GM06990 (cell line): ENCODE measurements at places on chromosomes 1 and 21.
A peak's percentile ranks its signal among the peaks of the same experiment; 100 is the strongest.

DNA sequence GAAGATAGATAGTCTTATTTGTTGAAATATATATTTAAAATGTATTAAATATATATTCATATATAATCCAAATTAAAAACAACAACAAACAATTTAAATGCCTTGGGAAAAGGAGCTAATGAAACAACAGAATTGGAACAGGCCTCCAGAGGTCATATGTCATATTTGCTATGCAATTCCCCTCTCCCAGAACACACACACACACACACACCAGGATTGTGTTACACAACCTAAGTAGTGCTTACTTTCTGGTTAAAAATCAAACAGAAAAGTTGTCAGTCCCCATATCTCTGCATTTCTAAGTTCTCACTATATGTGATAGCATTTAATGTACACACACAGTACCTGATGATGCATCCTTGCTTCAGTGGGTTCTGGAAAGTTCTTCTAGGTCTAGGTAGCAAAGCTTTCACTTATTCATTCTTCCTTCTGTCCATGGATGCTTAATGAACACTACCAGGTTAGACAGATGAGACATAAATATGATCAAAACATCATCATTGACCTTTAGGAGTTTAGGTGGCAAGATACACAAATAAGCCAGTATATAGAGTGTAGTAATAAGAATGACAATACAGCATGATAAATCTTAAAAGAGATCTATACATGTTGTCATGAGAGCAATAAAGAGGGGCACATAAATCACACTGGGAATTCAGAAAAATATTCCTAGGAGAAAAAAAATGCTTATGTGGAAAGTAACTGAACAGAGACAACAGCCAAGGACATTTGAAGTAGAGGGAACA lies 662.8 kb downstream of the PTPRC start:
- no peak for DNase-seq

DNA sequence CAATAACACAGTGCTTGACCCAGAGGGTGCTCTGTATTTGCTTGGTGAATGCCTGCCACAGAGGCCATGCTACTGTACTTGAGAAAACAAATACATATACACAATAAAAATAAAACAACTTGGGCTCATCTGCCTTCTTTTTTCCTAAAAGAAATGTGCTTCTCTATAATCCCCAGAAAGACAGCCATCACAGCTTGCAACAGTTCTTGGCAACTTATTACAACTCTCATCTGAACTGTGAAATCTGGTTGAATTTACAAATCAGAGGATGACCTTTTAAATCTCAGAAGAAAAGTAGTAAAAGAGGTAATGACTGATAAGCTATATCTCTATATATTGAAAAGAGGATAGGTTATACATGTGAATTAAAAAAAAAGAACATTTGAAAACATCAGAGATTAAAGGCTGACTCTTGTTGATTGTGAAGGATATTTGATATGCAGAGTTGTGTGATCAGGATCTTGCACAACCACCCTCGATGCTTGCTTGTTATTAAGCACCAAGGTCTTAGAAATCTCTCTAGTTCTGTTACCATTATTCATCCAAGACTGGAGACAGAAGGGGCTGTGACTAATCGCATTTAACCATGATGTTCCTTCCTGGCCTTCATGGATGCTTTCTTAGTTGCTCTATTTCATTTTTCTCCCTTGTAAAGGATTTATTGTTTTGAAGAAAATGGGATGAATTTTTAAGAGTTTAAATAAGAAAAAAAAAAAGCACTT lies 213.4 kb downstream of the APP start:
- no peak for DNase-seq

DNA sequence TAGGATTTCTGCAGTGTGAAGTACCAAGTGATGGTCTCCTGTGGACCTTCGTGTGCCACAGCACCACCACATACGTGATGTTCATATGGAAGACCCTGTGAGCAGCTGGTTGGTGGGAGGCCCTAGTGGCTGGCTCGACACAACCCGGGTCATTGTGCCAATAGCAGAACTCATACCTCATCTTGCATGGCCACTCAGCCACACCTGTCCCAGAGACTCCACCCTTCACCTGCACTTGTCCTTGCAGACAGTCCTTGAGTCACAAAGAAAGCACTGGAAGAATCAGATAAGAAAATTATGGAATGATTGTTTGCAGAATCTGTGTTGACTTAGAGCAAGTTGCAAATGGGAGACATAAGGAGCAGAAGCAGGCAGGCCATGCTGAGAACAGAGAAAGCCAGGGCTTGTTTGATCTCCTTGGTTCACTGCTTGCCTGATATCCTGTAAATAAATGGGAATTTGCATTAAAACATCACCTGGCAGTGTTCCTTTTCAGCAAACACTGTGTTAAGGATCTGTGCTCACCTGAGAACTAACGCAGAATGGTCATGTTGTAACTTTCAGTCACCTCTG lies 307.7 kb downstream of the SIPA1L2 start:
- DNase-seq = no peak

GRCh38 chr1:210233495-210234328 lies 1.1 kb downstream of the SERTAD4 start:
- no peak for DNase-seq

GRCh38 chr1:212235857-212236256 lies 49.4 kb upstream of the PPP2R5A start:
- DNase-seq = no peak

- DNase-seq = no peak
Measured at GRCh38 chr1:34129630-34130029, 35.4 kb downstream of the CSMD2 start.

DNA sequence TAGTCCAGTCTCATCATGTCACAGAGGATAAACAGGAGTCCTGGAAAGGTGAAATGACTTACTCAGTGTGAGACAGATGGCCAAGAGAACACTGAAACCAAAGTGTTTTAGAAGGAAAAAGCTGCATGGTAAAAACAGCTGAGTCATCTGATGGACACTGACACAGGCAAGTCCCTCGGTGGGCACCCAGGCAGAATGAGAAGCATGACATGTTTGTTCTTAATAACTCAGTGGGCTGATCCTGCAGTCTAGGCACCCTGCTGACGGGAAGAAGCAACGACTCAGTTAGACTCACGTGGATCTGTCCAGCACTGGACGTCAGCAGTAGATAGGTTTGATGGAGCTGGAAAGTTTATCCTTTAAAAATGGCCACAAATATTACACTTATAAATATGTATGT lies 116.9 kb downstream of the RGS7 start:
- DNase-seq = no peak

DNA sequence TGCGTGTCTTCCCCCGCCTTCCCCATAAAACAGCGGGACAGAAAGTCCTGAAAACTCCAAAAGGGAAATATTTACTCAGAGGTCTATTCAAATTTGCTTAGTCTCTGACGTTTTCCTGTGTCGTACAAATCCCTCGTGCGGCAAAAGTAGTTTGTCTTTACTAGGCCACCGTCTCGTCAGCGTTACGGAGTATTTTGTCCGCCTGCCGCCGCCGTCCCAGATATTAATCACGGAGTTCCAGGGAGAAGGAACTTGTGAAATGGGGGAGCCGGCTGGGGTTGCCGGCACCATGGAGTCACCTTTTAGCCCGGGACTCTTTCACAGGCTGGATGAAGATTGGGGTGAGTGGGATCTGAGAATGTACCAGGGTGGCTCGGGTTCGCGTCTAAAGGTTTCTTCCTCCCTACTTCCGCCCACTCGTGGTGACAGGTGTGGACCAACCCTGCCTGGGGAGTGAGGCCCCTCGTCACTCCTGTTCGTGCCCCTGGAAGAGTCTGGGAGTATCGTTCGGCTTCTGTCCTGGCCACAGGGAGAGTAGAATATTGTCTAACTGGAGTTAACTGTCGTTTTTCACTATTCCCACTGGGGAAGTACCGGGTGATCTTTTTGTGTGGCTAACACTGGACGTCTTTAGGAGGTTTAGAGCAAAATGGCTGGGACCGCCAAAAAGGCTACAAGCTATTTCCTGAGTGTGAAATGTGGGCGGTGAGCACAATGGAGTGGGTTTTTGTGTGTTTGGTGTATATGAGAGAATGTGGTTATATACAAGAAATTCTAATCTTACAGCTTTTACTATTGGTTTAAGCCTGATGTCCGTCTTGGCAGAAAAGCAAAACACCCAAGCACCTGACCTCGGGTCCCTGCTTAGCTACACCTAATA lies at the start of gene ATF6:
Gene ATF6 (plus strand): TSS at position 219 of the 880 bp plus-strand sequence. CDS start 41 bp downstream, at position 260.
- DNase-seq = peak; percentile 85

- no peak for DNase-seq
Measured at GRCh38 chr1:160401487-160401805, 1.1 kb downstream of the VANGL2 start.

DNA sequence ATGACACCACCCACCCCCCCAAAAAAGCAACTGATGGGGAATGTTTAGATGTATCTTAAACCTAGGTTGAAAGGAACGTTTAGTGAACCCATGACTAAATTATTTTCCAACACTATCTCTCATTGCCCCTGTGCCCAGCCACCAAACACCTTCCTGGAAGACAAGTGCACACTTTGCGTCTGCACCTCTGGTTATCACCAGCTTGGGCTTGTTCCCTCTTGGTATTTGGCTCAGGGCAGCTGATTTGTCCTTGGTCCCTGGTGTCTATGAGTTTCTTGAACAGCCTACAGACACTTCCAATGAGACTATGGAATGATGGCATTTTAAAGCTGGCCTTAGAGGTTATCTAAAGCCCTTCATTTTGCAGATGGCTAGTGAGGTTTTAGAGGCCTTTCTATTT lies 15.5 kb upstream of the RIMKLA start:
- no peak for DNase-seq

DNA sequence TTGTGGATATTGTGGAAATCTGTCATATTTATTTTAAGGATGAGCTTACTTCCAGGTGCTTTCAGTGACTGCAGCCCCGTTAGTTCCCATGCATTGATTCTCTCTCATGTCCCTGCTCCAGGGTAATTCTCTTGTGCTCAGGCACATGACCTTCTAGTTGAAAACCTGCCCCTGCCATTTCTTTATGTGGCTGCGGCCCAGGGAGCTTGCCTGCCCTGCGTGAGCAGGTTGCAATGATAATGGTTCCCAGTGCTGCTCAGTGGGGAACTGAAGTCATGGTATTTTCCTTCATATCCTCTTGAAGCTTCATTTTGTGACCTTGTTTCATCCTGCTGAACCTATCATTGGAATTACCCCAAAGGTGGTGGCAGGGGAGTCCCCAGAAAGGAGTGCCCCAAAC lies 229.8 kb downstream of the DISC1 start:
- no peak for DNase-seq

- no peak for DNase-seq
Measured at GRCh38 chr1:214581785-214582184, 21.2 kb upstream of the CENPF start.

DNA sequence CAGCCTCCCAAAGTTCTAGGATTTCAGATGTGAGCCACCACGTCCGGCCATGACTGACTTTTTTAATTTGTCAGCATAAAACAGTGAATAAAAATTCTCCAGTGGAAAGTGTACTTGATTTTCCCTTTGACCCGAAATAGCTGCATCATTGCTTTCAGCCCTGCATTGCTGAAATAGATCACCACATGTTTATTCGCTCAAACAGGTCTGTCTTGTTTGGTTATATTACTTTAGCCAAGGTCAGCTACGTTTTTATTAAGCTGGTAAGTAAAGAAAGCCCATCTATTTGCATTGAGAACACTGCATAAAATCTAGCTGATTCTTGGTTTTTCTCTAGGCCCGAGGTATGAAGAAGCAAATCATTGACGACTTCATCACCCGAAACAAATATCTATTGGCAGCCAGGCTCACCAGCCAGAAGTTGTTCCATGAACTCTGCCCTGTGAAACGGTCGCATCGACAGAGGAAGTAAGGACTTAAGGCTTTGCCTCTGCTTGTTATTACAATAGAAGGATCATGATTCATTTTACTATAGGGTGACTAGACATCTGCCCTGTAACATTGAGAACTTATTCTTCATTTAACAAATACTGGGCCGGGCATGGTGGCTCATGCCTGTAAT lies 25.6 kb downstream of the AGMAT start:
- no peak for DNase-seq

DNA sequence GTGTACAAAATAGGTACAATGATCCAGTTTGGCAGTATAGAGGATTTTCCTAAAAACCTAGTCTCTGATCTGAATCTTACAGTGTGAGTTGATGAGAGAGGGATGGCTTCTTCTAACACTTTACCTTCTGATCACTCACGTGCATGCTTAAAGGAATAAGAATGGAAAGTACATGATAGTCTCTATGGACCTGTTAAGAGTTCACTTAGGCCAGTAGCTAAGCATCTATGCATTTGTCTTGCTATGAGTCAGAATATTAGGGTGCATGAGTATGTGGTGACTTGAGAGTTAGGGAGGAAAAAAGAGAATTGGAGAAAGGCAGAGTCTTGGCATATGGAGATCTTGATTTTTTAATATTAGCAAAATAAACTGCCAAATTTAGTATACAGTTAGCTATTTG lies 206.3 kb downstream of the COL11A1 start:
- no peak for DNase-seq

DNA sequence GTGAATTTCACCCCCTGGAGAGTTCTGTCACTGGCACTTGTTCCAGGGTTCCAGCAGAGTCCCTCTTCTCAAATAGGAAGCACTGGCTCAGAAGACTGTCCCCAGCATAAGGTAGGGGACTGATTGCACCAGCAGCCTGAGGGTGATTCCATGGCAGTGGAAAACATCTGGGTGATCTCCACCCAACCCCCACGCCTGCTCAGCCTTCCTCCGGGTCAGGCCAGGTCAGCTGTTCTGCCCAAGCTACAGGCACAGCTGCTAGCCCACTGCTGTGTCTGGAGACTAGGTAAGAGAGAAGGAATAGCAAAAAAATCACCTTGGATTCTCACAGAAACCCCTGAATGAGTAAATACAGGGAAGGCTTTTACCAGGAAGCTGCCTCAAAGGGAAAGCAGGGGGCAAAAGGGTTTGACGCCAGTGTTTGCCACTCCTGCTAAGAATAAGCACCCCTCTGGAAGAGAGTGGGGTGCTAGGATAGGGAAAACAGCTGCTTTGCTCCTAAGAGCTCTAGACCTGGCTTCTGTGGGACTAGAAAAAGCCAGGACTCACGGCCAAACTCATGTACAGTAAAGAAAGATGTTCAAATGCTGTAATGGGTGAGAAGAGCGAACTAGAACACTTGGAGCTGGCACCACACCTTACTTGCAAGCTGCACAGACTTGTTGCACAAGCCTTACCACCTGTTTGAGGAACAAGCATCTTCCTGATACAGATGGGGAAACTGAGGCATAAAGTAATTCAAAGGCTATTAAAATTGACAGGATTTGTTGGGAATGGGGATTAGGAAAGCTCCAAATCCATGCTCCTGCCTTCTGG lies 1.0 kb upstream of the DENND2D start:
- no peak for DNase-seq

- DNase-seq = no peak
Measured at GRCh38 chr1:245881767-245882391, 625.2 kb downstream of the SMYD3 start.

DNA sequence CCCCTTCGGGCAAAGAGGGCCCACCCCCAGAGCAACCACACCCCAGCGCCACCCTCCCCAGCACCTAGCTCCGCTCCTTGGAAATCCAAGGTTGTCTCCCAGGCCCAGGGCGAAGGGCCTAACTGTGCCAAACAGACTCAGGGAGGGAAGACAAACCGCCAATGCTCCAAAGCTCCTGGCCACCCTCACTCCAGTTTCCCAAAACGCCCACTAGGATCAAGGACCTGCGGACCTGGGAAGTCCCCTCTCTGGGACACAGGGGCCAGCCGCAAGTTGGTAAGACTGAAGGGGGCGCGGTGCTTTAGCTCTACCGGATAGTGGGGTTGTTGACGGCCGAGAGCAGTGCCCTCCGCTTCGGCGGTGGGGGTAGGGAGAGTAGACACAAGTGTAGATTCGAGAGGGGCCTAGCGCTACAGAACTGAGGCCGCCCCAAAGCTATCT lies 581 bp downstream of the IRF6 start:
- DNase-seq = no peak

GRCh38 chr1:63867429-63868176 lies 93.8 kb downstream of the ROR1 start:
- DNase-seq = no peak

GRCh38 chr1:86739648-86740509 lies 35.5 kb downstream of the SH3GLB1 start:
- DNase-seq = no peak
